ENCODE measurements at places on chromosomes 3 and 15.

- no peak for DNase-seq
Observed at GRCh38 chr3:61055447-61055846, 195.8 kb downstream of the FHIT start.

DNA sequence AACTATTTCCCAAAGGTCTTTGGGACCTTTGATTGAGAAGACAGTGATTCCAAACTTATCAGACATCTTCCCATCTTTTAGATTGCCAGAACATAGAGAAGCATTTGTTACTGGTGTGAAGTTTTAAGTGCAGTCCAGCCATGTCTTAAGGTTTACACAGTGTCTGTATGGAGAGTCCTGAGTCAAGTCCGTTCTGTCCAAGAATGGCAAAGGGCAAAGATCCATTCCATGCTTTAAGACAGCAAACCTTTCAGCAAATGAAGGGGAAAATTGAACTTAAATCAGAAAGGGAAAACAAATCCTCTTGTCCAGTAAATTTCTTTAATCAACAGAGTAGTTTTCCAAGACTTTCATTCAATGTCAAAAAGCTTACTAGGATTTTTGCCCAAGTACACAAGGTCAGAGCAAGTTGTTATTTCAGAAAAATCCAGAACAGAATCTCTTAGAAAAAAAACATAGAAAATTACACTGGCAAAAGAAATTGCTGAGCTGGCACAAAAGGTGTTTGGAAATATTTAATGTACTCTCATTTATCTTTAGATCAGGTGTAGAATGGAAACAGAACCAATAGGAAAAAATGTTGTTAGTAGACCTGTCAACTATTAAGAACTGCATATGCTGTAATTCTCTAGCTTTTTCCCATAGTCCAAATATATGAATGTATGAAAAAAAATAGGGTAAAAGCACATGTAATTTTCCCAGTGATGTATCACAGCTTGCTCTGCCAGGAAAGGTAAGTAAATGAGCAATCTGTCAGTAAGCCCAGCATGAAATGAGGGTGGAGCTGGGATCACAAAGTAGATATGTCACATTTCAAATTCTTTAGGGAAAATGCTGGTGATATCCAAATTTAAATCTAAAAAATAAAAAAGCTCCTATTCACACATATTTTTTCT lies 1099.9 kb downstream of the TUSC7 start:
- DNase-seq, result no peak

DNA sequence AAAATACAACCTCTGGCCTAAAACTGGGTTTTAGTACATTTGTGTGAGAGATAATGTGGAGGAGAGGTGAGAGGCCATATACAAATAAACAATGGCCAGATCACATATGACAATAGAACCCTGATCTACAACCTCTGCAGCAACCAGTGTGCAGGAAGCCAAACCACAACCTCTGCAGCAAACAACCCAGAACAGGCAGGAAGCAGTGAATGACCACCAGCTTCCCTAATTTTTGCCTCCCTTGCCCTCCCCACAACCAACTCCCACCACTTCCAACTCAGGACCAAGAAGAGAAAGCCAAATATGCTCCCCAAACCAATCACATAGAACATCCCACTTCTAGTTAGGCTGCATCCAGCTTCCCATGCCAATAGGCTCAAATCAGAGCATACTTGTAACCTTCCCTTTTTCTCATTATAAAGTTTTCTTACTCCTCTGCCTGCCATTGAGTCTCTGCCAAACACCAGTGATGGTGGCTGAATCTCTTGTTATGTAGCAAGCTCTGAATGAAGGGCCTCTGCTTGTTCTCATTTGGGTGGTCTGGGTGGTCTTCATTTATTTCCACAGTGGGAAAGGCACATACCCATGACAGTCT lies 102.6 kb upstream of the GAP43 start:
- DNase-seq, result no peak

GRCh38 chr3:139689708-139690228 lies 12.0 kb upstream of the NMNAT3 start:
- DNase-seq, result no peak

DNA sequence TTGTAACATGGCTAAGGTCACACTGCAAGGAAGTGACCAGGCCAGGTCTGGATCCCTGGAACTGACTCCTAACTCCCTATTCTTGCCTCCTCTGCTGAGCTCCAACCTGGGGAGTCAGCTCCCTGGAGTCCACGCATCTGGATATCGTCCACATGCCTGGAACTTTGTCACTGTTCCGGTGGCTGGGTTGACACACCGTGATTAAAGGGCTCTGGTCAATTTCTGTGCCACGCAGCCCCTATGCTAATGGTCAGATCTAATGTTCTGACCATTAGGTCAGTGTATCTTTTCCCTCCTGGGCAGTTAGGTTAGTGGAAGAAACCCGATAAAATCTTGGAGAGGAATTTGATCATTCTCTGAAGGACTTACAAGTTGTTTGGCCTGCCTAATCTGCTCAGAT lies 1.6 kb upstream of the TPM1 start:
- no peak for DNase-seq

GRCh38 chr3:168417016-168417415 lies 321.3 kb upstream of the GOLIM4 start:
- DNase-seq, result no peak

DNA sequence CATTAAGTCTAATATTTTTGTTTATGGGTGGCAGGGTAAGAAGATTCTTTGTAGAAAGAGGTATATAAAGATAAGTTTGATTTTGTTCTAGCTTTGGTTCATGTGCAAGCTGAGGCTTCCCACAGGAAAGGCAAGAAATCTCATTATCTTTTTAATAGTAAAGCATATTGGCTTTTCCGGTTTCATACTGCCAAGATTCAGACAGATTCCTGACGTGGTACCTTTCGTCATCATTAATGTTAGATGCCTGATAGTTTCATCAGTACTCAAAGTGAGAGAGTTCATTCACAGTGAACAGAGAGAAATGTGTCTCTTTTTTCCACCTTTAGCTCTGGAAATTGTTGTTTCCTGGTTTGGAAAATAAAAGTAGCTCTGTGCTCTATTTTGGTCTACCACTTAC lies 16.5 kb downstream of the TPM1 start:
- no peak for DNase-seq

DNA sequence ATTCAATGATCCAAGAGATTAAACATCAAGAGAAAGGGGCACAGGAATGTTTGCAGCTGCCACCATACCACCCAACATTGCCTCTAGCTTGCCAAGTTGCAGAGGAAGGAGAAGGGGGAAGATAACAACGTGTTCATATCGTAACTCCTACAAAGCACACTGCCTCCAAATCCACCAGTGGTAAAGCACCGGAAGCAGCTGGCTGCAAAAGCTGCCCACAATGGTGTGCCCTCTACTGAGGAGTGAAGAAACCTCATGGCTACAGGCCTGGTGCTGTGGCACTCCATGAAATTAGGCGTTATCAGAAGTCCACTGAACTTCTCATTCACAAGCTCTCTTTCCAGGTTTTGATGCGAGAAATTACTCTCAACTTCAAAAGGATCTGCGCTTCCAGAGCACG lies 263.9 kb upstream of the STT3B start:
- DNase-seq, result no peak

- DNase-seq, result no peak
Observed at GRCh38 chr15:81962482-81962881, 83.3 kb downstream of the MEX3B start.

DNA sequence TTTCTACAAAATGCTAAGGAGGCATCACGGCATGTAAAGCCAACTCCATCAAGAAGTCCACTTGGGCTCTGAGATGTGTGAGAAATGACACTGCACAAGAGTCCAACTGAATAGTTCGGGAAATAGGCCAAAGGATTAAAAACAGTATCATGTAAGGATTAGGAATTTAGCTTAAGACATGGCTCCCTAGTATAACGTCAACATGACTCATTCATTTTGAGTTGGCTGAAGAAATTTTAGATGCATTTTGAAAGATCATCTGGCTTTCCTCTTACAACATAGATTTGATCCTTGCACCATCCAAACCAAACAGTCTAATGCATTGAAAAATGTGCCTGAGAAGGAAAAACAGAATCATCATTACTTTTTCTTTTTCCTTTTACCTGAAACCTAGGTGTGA lies 109.3 kb upstream of the MME start:
- DNase-seq, result peak; percentile 97
